ENCODE measurements at places on chromosomes 4 and X.

- DNase-seq: no peak
Measured at GRCh38 chr4:172850838-172851237, 317.8 kb upstream of the GALNT7 start.

GRCh38 chr4:126238013-126238412, 923.3 kb downstream of the FAT4 start:
- DNase-seq: no peak

- no peak for DNase-seq
Measured at GRCh38 chr4:135670548-135670947, 1469.0 kb upstream of the PABPC4L start.

GRCh38 chr4:17033768-17034181, 135.3 kb upstream of the LDB2 start:
- no peak for DNase-seq

DNA sequence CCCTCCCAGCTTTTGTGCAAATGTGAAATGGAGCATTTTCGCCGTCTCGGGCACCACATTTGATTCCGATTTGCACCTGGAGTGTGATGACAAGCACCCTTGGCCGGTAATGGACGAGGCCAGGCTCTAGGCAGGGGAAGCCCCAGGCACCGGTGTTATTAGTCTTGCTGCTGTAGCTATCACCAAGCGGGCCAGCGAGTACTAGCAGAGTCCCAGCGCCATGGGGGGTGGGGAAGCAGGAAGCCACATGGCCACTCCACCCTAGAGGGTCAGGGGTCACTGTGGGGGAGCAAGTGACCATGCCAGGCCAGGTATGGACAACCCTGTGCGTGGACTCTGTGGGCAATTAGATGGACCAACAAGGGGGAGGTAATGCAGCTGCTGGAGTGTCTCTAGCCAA, 88.8 kb downstream of the CPZ start:
- DNase-seq: peak; percentile 40

DNA sequence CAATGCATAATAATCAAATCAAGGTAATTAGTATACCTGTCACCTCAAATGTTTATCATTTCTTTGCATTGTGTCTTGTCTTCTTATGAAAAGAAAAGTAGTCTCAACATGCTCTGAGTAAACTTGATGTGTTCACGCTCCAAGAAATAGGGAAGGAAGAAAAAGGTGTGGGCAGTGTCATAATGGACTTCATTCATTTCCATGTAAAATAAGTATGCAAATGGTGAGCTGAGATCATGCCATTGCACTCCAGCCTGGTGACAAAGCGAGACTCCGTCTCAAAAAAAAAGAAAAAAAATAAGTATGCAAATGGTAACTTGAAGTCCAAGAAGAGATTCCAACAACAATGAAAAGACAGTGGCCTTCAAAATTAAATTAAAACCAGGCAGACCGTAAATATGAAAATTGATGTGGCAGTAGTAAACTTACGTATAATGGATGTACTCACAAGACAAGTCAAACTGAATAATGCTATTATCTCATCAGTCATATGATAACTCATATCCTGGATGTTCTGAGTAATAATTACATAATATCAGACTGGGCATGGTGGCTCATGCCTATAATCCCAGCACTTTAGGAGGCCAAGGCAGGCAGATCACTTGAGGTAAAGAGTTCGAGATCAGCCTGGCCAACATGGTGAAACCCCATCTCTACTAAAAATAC, 6.0 kb upstream of the CWH43 start:
- no peak for DNase-seq

DNA sequence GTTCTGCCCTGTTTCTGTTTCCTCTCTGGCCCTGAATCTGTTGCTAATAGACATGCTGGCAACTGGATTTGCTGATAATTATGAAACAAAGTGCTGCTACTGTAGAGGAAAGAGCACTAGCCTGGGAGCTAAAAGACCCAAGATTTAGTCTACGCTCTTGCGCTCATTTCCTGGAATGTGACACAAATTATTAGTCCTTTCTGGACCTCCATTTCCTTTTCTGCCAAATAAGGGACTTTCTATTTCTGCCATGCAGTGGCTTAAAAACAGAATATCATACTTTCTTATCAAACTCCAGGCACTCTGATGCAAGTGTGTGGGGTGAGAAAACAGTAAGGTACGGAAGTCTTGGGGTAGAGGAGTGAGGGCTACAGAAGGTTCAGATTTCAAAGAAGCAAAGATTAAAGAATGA, 48.3 kb upstream of the GPR174 start:
- no peak for DNase-seq

GRCh38 chr4:62053974-62054373, 853.8 kb downstream of the ADGRL3 start:
- DNase-seq: no peak

DNA sequence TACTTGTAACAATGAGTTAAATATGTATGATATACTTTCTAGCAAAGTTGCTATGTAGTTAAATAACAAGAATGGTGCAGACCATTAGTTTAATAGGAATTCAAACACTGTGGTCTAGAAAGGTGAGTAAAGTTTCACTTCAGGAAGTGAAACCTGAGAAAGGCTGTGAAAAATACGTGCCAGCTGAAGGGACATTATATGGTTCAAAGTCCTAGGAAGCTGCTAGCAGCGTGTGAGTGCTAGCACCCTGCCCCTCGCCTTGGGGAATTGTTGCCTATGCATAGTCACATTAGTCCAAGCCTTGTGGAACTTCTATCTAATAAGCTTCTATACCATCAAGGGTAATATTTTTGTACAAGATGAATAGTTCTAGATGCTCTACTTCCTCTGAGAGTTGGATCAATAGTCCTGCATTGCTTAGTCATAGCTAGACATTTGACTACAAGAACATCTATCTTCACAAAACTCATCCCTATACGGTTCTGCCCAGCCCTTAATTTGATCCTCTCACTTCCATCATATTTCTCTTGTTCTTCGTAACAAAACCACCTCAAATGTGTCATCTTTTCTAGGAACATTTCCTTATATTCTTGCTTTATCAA, 45.8 kb upstream of the ARSJ start:
- DNase-seq: no peak

Measured in posterior vena cava (tissue), 2 donors.